ENCODE measurements at places on chromosomes 16 and 17.

DNA sequence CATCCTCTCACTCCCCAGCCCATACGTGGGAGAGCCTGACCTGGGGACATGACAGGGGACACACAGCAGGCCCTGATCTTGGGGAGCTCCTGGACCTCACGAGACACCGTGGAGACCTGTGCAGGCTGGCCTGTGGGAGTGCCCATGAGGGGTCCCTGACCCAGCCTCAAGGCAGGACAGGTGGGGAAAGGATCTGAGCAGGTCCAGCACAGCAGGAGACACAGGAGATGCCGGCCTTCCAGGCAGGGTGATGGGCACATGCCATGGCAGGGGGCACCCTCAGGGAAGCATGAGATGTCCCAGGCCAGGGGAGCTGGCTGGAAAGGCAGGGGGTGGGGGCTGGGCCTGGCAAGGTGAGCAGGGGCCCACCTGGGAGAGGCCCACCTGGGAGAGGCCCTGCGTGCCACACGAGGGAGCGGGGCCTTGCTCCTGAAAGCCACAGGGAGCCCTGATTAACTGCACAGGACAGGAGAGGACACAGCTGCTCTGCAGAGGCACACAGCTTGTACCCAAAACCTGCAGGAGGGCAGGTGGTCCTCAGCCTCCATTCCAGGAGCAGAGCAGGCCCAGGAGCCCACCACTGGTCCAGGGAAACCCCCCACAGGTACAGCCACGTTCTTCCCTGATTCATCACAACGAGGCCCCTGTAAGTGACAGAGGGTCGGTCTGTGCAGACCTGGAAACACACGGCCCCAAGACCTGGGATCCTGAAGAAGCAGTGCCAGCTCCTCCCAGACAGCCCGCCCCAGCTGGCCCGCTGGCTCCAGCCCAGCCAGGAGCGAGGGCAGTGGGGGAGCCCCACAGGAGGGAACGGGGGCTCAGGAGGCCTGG lies 26.6 kb upstream of the KRT17 start:
- DNase-seq, result no peak

- DNase-seq, result peak; percentile 28
Observed at GRCh38 chr17:62739645-62740388, 68.3 kb downstream of the MARCHF10 start.

DNA sequence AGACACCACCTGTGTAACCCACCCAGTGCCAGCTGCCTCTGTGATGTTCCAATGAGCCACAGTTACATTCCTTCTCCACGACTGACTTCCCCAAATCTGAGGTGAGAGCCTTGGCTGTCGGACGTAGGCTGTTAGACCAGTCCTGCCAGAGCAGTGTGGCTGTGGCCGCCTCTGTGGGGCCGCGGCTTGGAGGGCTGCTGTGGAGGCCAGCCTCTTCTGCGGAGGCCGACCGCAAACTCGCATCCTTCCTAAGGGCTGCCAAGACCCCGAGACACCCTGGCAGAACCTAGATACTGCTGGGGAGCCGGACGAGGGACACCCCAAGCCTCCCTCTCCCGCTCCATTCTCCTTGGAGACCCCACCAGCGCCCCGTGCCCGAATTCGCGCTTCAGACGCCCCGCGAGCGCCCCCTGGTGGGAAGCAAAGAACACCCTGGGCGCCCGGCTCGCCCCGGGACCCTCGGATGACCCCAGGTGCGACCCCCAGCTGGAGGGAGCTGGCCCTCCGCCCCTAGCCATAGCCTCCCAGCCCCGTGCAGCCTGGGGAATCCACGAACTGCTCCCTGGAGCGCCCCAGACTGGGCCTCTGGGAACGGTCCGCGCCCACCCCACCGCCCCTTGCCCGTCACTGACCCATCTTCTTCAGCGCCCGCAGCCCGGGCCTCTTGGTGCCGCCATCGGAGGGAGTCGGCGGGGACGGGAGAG lies 547 bp downstream of the PLCD3 start:
- DNase-seq, result no peak

- peak; percentile 26 for DNase-seq
Observed at GRCh38 chr16:19375561-19376158, 42.0 kb upstream of the TMC5 start.

DNA sequence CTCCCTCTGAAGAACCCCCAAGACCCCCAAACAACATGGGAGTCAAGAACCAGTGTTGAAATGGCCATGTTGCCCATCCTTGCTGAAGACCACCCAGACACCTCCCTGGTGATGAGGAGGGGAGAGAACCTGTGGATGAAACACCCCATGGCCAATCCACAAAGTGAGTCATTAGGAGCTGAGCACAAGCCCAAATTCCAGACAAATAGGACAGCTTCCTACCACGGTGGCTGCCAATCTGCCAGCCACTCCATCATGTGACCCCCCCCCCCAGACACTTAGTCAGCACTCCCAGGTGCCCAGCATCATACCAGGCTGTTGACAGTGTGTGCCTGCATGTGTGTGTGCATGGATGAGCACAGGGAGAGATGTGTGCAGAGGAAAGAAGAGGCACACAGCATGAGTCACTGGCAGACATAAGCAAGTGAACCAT lies 26.4 kb upstream of the RPL38 start:
- no peak for DNase-seq

- no peak for DNase-seq
Observed at GRCh38 chr17:79080761-79081290, 6.2 kb downstream of the ENGASE start.

GRCh38 chr16:70476272-70477020 lies 22.1 kb downstream of the FCSK start:
- no peak for DNase-seq

DNA sequence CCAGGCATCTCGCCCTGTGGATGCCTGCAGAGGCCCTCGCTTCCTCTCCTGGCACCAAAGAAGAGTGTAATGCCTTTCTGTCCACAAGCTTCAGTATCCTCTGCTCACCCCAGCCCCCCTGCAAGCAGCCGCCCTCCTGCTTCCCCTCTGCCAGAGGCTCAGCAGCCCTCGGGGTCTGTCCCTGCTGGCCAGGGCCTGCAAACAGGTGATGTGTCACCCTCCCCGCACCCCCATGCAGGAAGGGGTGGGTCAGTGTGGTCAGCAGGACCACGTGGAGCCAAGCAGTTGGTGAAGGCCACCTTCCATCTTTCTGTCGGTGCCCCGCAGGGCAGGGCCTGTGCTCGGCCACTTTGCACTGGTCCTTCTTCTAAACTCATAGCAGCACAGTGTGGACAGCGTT lies 129.9 kb upstream of the CIBAR2 start:
- no peak for DNase-seq

DNA sequence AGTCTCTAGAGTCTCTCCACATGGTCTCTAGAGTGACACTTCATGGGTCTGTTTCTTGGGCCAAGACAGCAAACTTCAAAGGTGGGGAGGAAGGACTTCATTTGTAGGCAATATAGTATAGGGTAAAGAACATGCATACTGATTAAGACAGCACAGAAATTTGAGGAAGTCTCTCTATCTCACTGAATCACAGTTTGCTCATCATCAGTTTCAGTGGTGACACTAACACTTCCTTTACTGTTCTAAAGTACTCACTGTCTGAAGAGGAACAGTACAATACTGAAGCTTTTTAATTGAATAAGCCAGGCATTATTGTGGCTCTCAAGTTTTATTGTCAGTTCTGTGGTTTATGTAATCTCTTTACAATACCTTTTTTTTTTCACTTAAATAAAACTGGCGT lies 656.4 kb upstream of the CDH8 start:
- DNase-seq, result no peak
